ENCODE measurements at places on chromosomes 6 and 20.

DNA sequence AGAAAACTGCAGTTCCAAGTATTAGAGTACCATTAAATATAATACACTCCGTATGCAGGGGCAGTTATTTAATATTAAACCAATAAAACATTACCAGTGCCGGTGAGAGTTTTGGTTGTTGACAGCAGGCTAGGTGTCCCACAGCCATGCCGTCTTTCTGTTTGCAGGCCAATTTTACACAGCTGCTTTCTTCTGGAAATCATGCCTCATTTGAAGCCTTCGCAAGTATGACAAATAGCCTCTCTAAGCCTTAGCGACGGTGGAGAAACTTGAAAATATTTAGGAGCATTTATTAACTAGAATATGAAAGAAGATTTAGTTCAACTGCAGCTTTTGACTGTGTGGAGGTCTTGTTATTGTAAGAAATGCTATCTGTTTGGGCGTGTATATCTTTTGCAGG lies 226.0 kb downstream of the BMP2 start:
- DNase-seq: no peak

DNA sequence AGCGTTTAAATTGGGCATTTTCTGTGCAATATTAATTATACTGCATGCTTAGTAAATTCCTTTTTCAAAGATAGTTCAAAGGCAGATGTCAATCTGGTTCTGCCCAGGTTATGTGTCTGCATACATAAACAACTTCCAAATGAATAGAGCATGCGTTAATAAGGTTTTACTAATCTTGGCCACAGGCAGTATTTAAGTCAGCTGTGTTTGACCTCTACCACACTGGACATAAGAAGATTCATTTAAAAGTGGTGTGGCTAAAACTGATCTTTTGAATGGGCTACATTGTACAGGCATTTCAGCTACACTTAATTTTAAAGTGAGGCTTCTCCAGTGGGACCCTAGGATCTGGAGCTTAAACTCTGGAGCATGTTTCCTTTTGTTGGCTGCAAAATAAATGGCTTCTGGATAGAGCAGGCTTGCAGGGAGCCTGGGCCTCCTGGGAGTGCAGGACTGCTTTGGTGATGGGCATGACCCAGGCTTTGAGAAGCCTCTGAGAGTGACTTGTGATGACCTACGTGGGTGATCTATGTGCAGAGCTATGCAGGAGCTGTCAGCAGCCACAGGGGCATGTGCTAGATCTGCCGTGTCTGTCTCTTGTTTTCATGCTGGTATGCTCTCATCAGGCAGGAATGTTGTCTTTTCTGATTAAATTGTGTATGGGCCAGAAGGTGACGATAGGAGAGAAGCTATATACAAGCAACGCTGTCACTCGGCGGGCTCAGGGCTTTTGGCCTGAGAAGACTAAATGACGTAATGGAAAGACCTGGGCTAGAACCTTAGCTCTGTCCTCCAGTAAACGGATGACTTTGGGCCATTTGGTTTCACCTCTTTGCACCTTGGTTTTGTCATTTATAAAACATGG lies 331.2 kb downstream of the QKI start:
- no peak for DNase-seq

GRCh38 chr6:132669690-132670291 lies 10.8 kb upstream of the TAAR1 start:
- no peak for DNase-seq

DNA sequence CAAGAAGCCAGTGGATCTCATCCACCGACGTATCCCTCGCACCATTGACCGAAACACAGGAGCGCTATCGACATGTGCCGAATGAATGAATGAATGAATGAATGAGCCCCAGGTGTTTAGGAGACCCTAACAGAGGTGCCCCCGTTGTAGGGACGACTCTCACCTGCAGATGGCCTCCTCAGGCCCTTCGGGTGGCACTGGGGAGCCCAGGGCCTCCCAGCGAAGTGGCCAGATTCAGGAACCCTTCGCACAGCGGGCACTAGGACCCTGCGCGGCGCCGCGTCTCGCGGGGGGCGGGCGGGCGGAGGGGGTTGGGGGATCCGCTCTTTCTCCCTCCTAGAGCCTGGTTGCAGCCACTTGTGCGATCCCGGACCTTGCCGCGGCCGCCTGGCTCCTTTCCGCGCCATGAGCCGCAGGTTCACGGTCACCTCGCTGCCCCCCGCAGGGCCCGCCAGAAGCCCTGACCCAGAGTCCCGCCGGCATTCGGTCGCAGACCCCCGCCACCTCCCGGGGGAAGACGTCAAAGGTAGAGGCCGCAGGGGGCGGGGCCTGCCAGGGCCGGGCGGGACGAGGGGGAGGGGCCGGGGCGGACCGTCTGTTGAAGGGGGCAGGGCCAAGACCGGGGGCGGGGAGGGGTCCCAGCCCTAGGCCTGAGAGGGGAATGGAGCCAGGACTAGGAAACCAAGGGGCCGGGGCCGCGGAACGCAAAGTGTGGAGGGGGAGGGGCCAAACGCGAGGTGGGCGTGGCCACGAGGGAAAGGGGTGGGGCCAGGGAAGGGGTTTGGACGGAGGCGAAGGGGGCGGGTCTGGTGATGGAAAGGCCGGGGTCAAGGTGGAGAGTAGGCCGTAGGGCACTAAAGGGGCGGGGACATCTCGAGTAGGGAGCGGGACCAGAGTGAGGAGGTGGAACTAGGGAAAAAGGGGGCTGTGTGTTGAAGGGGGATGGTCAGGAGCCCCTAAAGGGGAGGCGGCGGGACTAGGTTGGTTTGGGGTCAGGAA lies 7.4 kb upstream of the SLC12A5 start:
- no peak for DNase-seq

DNA sequence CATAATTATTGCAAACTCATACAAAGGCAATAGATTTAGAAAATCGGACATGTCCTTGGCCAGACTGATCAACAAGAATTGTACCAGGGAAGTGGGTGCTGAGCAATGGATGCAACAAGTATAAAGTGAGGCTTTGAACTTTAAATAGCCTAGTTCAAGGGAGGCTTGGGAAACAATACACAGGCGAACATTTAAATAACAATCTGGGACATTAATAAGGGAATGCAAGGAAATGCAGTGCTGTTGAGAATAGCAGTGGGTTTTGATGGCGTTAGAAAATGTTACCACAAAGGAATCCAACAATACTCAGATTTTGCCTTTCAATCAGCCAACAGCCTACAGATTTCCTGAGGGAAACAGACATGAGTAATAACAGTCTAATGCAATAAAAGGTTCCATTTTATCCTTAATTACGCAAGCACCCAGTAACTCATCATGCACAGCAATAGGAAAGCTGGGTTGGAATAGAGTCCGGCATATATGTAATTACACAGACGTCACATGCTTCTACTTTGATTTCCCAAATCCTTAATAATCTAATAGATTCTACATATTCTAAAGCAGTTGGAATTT lies 134.6 kb downstream of the PHACTR1 start:
- DNase-seq: no peak

GRCh38 chr6:104969785-104970581 lies 13.1 kb downstream of the LIN28B start:
- DNase-seq: no peak

DNA sequence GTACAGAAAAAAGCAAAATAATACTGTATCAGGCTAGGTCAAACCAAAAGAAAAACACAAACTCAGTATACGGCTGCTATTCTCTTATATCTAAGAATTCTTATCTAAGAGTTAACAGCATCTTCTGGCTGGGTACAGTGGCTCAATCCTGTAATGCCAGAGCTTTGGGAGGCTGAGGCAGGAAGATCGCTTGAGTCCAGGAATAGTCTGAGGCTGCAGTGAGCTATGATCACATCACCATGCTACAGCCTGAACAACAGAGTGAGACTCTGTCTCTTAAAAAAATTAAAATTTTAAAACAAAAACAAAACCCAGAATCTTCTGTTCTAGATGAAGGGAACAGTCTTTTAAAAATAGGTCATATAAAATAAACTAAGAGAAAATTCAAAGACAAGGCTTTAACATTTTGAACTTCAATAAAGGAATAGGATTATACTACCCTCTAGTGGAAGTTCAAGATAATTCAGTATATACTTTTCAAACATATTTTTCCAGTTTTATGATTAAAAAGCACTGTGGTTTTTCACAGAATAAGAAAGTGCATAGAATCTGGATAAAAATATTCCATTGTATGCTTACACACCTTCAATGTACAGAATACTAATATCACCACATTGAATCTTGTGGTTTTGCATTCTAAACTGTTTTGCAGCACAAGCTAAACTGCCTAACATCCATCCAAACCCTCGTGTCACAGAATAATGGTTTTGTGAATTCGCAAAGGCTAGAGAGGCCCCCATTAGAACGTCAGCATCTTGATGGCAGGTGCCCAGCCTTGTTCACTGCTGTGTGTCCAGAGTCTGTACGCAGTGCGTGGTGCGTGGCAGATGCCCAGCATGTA lies 39.3 kb downstream of the DTNBP1 start:
- DNase-seq: no peak

- no peak for DNase-seq
Measured at GRCh38 chr20:23918101-23918862, 38.7 kb upstream of the CST5 start.

DNA sequence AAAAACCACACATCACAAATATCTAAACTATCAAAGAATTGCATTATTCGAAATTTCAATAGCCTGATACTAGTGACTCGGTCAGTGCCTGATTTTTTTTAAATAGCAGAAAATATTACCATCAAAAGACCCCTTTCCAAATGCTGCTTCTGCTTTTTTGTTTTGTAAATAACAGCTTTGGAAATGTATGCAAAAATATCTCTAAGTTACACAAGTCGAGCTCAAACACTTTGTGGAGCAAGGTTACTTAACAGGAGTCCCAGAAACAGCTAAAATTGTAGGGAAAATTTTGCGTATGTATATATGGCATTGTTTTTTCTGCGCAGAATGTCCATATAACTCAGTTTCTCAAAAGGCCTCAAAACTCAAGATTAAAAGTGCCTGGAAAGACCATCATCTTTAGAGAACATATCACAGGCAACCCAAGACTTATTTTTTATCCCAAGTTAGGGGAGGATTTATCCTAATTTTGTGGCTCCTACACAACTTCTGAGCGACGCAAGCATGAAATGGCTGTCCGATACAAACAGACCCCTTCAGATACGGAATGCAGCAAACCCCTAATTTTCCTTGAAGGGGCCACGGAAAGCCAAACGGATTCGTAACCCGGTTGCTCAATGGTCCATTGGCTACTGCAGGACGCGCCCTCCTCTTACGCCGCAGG lies 1.3 kb downstream of the CEP85L start:
- no peak for DNase-seq

DNA sequence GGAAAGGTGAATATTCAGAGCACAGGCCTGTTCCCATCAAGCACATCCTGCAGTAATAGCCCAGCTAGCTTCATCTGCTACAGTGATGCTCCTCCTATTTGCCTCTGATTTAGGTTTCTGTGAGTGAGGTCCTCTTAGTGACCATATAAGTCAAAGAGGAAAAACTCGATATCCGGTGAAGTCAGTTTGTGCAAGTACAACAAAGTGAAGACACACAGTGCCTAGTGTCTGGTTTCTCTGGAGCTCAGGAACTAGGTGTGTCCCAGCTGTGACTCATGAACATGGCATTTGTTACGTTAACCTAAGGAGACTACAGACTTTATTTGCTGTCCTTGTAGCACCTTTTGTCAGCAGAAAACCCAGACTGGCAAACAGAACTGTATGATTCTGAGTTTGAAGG lies 33.9 kb downstream of the EDN1 start:
- no peak for DNase-seq

GRCh38 chr20:46992640-46993035 lies 98.0 kb downstream of the EYA2 start:
- no peak for DNase-seq

DNA sequence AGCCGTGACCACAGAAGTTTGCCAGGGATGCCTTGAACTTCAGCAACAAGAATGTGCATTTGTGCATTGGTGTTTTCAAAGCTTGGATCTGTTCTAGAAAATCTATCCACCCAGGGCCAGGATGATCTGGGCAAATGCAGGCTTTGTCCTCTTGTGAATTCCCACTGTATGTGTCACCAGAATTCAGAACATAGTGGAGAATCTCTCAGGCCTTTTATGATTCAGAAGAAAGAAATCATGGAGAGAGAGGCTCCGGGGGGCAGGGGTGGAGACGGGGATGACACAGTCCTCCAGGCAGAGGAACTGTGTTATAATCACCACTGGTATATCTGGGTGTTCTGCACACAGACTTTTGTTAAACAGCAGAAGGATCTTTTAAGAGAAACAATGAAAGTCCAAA lies 304.1 kb downstream of the CDH4 start:
- no peak for DNase-seq

DNA sequence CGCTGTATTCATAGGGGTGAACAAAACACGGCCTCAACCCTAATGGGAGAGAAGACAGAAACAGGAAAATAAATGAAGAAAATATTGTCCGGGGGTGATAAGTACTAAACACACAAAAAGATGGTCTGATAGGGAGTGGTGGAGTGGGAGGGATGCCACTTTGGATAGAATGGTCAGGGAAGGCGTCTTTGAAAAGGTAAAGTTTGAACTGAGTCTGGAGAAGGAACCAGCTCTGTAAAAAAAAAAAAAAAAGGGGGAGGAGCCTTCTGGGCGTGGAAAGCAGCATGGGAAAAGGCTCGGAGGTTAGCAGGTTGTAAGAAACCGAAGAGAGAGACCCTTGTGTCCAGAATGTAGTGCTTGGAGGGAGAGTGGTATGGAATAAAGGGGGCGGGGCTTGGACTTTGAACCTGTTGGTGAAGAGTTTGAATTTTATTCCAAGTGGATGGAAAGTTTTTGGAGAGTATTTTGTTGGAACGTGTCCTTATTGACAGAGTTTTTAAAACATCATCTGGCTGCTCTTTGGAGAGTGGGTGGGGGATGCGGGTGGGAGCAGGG lies 1.8 kb downstream of the CHMP4B start:
- DNase-seq: no peak

DNA sequence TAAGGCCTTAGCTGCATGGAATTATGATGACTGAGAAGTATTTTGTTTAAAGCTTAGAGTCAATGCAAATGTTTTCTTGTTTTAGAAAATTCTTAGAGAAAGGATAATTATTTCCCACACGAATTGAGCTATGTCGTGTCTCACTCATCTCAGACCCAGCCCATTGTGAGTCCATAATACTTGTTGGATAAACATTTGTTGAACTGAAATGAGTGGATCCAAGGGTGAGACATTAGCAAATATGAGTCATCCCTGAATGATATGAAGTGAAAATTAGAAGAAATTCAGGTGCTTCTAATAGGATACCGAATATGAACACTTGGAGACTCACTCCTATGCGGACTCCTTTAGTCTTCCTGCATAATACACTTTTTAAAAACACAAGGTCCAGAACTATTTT lies 41.6 kb upstream of the ARMC2 start:
- no peak for DNase-seq

DNA sequence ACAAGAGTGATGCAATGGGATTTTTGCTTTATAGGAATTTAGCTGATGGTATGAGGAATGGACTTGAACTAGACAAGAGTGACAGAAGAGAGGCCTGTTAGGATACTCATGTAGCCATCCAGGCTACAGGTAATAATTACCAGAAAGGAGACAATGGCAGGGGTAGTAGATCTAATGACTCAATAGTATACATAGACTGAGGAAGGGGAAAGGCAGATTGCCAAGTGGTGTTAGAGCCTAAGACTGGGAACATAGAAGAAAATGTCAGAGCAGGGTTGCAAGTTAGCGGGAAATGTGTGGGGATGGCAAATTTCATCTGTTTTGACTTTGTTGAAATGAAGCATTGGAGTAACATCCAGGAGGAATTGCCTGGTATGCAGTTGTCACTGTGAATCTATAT lies 295.6 kb downstream of the UTRN start:
- DNase-seq: no peak
